ENCODE measurements at places on chromosomes 12 and 14.

GRCh38 chr12:42589465-42590329, at the start of gene PRICKLE1:
TSS of gene PRICKLE1 (minus strand) at chr12:42589746. CDS start at chr12:42472516, 117,230 bp downstream.
- peak within 1 kb of the TSS; percentile 88 for H3K4me3 ChIP-seq
- peak; percentile 40 for DNase-seq
- H3K27me3 ChIP-seq = no peaks in the 10 kb centered on the region
- H3K4me1 ChIP-seq = peaks cover 36% of the 10 kb centered on the region
- H3K36me3 ChIP-seq = peaks cover 1% of the 10 kb centered on the region

GRCh38 chr12:12779529-12779928, 5.9 kb upstream of the APOLD1 start:
- H3K27me3 ChIP-seq = peaks cover 8% of the 10 kb centered on the region
- H3K4me1 ChIP-seq = peaks cover 32% of the 10 kb centered on the region
- no peak overlapping the region for H3K4me3 ChIP-seq
- no peak overlapping the region for H3K27ac ChIP-seq
- peaks cover 6% of the 10 kb centered on the region for H3K36me3 ChIP-seq

DNA sequence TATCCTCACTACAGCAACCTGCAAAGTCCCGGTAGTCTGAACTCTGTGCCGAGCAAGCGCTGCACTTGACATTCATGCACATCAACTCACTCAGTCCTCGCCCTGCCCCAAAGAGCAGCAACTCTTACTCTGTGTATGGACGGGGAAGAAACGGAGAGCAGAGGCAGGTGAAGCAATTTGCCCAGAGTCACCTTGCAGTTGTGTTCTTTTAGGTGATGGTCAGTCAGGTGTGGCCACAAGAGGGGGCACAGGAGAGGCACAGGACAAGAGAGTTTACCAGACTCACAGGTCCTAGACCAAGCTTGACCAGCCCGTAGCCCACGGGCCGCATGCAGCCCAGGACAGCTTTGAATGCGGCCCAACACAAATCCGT, 39.1 kb downstream of the TSPAN11 start:
- no peak overlapping the region for H3K4me3 ChIP-seq
- no peak for DNase-seq
- peaks cover 3% of the 10 kb centered on the region for H3K4me1 ChIP-seq
- H3K36me3 ChIP-seq = no peaks in the 10 kb centered on the region

DNA sequence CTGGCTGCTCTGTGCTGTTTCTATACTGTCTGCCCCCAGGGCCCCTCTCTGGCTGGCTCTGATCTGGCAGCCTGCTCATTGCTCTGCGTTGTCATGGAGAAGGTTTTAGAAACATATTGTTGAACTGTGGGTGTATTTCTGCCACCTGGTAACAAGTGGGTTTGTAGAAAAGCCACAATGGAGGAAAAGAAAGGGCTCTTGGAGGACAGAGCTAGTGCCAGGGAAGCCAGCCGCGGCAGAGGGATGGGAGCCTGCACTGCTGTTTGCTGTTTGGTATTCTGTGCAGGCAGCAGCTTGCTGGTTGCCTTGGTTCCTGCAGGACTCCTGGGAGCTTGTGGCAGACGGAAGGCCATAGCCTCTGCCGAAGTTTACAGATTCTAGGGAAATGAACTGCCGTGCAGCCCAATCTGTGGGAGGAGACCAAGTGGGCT, 15.1 kb downstream of the CCDC177 start:
- no peak for DNase-seq
- H3K4me1 ChIP-seq = peaks cover 4% of the 10 kb centered on the region
- no peak overlapping the region for H3K4me3 ChIP-seq
- peaks cover 18% of the 10 kb centered on the region for H3K27me3 ChIP-seq
- H3K36me3 ChIP-seq = no peaks in the 10 kb centered on the region
- H3K27ac ChIP-seq = no peak overlapping the region

- no peak overlapping the region for H3K27ac ChIP-seq
- no peaks in the 10 kb centered on the region for H3K36me3 ChIP-seq
- DNase-seq = no peak
These were observed 1044.8 kb downstream of the BCL11B start for GRCh38 chr14:98227000-98227726.

DNA sequence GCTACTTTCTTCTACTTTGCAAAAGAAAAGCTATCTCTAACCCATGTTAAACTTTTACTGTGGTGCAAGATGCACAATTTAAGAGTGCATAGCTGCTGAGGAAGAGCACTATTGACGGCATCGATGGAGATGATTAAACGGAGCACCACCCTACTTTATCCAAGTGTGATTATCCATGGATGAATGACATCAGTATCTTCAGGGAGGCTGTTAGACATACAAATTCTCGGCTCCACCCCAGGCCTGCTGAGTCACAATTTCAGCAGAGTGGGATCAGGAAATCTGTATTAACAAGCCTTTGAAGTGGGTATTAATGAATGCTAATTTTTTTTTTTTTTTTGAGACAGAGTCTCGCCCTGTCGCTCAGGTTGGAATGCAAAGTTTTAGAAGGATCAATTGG, 16.2 kb downstream of the SLC2A14 start:
- H3K4me1 ChIP-seq = peaks cover 7% of the 10 kb centered on the region
- DNase-seq = no peak
- H3K36me3 ChIP-seq = peaks cover 3% of the 10 kb centered on the region
- H3K27me3 ChIP-seq = peaks cover 4% of the 10 kb centered on the region

- DNase-seq = no peak
- H3K36me3 ChIP-seq = no peaks in the 10 kb centered on the region
These were observed 5.7 kb upstream of the DTX1 start for GRCh38 chr12:113050795-113051194.

DNA sequence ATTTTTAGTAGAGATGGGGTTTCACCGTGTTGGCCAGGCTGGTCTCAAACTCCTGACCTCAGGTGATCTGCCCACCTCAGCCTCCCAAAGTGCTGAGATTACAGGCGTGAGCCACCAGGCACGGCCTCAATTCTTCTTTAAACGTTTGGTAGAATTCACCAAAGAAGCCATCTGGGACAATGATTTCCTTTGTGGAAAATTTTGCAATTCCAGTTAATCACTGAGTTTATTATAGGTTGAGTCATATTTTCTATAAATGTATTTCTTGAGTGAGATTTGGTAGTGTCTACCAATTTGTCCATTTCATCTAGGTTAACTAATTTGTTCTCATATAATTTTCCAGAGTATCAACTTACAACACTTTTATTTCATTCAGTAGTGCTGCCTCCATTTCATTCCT, 683.9 kb upstream of the TMEM132C start:
- no peaks in the 10 kb centered on the region for H3K27me3 ChIP-seq
- H3K27ac ChIP-seq = no peak overlapping the region
- no peak overlapping the region for H3K4me3 ChIP-seq

- no peak for DNase-seq
- no peak overlapping the region for H3K27ac ChIP-seq
- peaks cover 1% of the 10 kb centered on the region for H3K4me1 ChIP-seq
- no peaks in the 10 kb centered on the region for H3K27me3 ChIP-seq
- no peaks in the 10 kb centered on the region for H3K36me3 ChIP-seq
These were observed 17.7 kb downstream of the STXBP6 start for GRCh38 chr14:25032092-25032784.

DNA sequence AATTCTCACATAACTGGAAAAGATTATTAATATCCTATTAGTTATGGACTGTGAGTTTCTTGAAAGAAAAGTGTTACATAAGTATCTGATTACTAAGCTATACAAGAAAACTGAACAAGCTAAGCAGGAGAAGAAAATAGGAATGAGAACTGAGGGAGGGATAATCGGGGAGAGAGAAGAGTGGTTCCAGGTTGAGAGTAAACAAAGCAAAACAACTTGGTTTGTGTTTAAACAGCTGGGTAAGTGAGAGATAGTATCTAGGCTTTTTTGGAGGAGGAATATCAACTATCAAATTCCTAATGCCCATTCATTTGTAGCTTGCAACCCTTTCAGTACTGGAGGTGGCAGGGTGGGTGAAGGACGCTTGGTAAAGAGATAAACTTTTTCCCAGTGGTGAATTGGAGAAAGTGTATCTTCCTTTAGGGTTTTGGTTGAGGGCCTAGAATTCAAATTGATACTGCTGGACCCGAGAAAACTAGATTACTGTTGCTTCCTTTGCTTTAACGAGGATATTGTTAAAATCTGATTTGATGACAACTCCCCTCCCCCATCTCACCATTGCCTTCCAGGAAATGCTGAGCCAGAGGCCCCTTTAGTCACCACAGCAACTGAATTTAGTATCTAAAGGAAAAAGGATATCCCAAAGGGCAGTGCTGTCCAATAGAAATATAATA, 2.0 kb upstream of the SLC2A3 start:
- H3K4me1 ChIP-seq = peaks cover 7% of the 10 kb centered on the region
- no peak overlapping the region for H3K4me3 ChIP-seq
- H3K27ac ChIP-seq = no peak overlapping the region
- no peaks in the 10 kb centered on the region for H3K27me3 ChIP-seq
- no peaks in the 10 kb centered on the region for H3K36me3 ChIP-seq
